Glomerular endothelial cell (primary cell): ENCODE measurements at places on chromosomes 2 and 18.

DNA sequence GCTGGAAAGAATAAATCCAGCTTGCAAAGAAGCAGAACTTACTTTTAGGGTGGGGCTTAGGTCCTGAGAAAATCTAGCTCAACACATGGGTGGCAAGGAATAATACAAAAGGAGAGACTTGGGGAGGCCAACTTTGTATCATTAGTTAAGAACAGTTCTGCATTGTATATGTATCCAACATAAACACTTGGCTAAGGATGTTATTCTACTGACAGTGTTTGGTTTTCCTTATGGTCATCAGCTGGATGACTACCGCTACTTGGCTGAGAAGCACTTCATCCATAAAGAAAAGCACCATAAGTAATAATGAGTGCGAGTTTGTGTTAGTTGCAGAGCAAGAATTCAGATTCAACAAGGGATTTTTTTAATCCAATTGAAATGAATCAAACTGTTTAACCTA lies 614.9 kb downstream of the ARHGAP15 start:
- DNase-seq: no peak

- DNase-seq: no peak
Observed at GRCh38 chr2:194730266-194730665, 926.8 kb upstream of the SLC39A10 start.

DNA sequence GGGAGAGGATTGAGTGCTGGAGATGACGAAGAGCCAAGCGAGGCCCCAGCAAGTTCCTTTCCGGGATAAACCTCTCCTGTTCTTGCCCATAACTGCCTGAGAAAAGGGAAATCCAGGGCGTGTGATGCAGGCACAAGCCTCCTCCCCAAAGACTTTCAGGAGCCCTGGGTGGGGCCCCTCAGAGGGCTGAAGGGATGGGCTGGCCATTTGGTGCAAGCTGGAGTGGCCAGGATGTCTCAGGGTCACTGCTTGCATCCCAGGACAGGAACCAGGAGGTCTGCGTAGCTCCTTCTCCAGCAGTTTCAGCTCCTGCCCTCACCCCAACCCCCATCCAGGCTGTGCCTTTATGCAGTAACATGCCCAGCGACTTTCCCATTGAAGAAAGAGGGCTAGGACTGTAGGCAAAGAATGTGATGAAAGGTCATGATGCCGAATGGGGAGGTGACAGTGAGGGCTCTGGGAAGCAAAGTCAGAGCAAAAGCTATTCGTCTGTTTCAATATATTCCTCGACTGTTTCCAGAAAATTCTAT lies 80.2 kb downstream of the PXDN start:
- DNase-seq: no peak

GRCh38 chr2:129237966-129238725 lies 741.3 kb upstream of the RAB6C start:
- DNase-seq: no peak

DNA sequence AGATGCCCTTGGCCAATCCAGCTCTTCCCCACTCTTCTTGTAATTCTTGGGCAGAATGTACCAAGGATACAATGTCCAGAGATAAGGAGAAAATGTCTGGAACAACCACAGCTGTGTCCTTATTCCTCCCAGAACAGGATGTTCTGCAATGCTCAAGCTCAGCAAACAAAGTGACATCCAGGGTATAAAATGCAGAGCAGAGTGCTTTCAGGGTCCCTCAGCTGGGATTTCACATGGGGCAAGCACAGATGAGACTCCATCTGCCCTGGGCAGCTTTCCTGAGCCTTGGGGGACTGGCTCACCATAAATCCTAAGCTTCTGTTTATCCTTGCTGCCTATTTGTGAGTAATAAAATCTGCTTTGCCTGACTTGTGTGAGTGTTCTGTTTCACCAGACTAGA lies 127.4 kb downstream of the VAPA start:
- DNase-seq: no peak

DNA sequence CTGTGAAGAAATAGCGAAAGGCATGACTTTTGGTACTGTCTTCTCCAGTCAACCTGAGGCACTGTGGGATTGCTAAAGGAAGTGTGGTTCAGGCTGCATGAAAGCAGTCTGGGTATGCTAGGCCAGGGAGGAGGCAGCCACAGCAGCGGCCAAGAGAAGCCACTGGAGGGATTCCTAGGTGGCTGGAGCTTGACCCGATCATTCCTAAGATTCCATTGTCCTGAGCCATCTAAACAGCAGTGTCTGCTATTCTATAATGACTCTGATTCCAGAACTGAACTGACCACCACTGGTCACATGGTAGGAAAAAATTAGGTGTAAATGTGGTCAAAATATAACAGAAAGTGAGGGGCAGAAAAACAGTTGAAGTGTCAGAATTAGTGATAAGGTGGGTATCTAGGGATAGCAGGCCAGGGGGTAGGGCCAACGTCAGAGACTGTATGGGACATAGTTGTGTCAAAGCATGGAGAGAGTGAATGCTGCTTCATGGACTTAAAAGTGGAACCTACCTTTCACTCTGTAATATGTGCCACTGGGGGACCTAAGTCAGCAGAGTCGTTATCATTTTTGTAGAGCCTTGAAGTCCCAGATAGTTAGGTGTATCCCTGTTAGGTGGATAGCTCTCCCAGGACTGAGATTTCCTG lies 204.6 kb downstream of the CTNNA2 start:
- no peak for DNase-seq

DNA sequence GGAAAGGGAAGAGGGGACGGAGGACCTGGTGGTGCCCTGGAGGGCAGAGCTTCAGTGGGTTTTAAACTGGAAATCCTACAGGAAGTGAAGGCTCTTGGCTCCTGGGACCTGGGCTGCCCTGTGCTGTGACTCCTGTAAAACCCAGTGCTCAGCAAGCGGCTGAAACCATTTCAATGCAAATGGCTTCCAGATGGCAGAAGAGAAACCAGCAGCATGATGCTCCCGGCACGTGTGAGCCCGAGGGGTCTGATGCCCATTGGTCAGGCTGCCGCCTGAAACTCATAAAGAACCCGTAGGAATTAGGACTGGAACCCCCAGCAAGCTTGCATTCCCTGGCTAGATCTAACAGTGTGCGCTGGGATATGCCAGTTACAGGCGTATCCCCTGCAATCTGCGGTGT lies 109.2 kb upstream of the THOC1 start:
- DNase-seq: no peak

DNA sequence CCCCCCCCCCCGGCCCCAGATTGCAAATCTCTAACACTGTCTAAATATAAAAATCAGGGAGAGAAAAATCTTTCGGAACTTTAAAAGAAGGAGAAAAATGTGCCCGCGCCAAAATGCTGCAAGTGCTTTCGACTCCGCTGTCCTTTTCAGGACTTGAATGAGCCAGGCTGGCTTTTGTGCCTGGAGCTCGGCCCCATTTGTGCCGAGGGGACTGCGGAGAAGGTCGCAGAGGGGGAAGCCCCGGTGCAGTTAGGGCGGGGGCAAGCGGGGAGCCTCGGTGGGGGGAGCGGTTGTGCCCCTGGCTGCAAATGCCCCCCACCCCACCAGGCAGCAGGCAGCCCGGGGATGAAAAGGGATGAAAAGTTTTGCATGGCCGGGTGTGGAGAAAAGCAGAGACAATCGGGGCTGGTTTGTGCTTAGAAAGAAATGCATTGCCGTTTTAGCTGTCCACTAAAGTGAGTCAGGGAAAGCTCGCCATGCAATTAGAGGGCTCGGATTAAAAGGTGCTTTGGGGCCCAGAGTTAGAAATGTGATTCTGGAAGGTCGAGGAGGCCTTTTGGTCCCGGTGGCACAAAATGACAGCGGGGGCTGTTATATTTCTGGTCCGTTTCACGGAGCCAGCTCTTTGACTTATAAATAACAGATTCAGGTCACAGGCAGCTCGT lies 1.6 kb downstream of the INHBB start:
- no peak for DNase-seq

DNA sequence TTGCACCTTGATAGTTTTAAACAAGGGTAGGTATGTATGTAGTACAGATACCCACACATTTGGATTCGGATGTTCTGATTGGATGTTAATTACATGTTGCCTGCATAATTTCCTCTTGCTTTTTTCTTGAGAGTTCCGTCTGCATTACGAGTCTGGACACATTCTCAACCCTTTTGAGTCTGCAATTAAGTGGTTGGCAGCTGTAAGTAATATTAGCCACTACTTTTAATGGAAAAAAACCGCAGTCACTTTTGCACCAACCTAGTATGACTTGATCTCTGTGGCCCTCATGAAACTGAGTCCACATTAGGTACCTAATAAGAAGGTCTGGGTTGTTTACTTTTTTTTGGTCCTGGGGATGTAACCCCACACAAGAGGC lies 217.3 kb downstream of the VAPA start:
- DNase-seq: no peak

DNA sequence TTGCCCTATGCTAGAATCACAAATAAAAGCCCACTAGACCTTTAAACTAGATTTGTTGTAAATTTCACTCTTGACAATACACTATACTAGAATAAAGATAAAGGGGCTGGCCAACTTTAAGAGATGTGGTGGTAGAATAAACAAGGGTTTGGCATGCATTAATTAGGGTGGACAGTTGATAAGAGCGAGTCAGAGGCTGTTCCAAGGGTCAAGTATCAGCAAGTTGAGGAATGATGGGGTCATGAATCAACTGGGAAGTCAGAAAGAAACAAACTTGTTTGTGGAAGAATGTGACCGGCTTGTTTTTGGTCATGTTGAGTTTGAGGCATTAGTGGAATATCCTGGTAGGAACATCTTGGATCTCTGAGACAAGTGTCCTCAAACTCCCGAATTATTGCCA lies 398.3 kb upstream of the TNP1 start:
- no peak for DNase-seq

DNA sequence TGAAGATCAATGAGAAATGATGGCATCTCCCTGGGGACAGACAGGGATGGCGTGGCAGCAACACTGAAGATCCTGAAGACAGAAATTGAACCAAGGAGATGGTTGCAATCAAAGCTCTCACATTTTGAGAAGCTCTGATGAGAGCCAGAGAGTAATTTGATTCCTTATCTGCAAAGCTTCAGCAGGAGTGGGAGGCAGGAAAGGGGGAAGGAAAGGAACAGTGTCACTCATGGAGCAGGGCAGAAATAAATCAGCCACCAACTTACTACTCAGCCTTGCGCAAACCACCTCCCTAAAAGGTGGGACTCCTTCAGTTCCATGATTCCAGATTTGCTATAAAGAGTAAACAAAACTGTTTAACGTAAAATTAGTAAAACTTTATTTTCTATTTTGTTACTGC lies 119.2 kb downstream of the CACNB4 start:
- DNase-seq: no peak

DNA sequence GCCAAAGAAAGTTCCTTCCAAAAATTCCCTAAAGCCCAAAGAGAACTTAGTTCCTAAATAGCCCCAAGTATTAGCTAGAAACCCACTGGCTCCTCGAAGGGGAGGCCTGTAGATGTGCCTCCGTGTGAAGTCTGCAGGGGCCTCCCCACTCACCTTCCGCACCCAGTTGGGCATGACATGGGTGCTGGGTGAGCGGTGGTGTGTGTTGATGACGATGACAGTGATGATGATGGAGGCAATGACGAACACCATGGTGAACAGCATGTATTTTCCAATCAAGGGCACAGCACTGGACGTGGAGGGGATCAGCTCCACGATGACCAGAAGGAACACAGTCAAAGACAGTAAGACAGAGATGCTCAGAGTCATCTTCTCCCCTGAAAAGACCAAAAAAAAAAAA lies 14.5 kb downstream of the CHRNA1 start:
- DNase-seq: no peak

DNA sequence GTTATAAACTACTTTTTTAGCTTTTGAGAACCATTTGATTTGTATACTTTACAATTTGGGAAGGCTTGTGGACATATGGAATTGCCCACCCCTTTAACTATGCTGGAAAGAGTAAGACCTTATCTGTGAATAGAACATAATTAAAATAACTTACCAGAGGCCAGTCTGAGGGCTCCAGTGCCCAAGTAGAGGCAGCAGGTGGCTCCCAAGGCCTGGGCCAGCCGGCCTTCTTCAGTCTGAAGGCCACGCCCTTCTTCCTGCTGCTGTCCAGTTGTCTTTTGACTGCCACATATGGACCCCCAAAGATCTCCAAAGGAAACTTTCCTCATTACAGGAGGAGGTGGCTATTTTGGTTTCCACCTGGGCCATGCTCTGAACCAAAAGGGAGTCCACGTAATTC lies 12.0 kb upstream of the IL18RAP start:
- no peak for DNase-seq

GRCh38 chr2:151007365-151007764 lies 254.3 kb downstream of the RBM43 start:
- no peak for DNase-seq

- no peak for DNase-seq
Observed at GRCh38 chr2:71667256-71668182, 214.2 kb downstream of the DYSF start.

- peak; percentile 92 for DNase-seq
Observed at GRCh38 chr2:237695201-237695780, 67.9 kb downstream of the LRRFIP1 start.

- DNase-seq: no peak
Observed at GRCh38 chr2:68806511-68807109, 64.6 kb downstream of the BMP10 start.

DNA sequence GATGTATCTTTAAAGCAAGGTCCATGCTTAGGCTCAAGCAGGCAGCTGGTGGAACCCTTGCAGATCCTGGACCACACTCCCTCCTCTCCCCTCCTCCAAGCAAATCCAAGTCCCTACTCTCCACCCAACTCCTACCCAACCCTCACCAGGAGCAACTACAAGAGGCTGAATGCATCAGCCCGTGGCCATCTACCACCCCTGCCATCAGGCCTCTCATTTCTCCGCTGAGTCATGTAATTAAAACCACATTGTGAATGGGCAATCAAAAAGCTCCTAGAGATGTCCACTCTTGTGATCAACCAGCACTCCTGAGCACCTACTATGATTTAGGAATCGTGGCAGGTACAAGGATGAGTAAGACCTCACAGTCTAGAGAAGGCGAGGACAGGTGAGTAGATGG lies 142.2 kb upstream of the CAPN13 start:
- no peak for DNase-seq

GRCh38 chr2:65545837-65546805 lies 113.7 kb upstream of the SPRED2 start:
- peak; percentile 23 for DNase-seq

GRCh38 chr2:101736861-101737291 lies 39.4 kb downstream of the MAP4K4 start:
- DNase-seq: no peak

DNA sequence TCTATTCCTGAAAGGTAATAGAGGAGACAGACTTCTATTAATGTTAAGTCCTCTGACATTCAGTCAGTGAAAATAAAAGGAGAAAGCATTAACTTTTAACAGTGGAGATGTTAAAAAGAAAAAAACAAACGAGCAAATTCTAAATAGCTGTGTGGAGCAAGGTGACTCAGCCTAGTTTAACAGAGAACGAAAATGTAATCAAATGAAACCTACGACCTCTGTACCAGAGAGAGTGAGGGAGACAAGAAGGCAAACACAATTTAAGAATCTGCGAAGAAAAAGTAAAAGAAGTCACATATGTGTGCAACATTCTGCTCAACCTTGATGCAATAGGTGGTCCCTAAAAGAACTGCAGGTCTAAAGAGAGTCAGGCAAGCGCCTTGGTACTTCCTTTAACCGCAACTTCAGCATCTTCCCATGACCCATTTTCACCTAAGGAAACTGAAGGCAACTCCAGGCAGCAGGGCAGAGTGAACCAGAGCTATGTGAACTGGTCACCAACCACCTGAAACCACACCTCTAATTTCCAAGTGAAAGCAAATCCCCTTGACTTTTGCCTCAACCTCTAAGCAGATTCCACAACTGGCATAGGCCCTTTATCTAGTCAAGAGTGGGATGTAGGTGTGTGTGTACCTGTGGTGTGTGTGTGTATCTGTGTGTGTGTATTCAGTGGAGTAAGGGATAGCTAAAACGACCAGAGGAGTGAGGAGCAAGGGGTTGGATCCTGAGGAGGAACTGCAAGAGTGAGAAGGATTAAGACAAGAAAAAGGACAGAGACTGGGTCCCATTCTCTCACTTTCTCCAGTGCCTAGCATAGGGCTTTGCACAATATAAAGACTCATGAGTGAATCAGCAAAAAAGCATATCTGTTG lies 43.0 kb downstream of the FIGN start:
- DNase-seq: no peak
